AML-193 (cell line): ENCODE measurements at places on chromosomes 5 and 9.

DNA sequence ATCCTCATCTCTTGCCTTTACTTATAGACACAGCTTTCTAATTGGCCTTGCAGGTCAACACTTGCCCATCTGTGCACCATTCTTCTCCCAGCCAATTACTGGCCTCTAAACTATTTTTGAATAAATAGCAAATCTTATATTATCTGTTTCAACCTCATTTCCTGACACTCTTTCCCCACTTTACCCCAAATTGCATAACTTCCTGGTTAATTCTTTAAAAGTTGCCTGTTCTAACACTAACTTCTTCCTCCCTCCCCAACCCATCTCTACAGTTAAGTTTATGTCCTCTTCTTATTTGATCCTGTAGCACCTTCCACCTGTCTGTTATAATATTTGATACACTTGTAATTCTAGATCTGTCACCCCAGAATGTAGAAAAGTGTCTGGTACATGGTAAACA lies 372.1 kb downstream of the PDE4D start:
- DNase-seq, result peak; percentile 83

DNA sequence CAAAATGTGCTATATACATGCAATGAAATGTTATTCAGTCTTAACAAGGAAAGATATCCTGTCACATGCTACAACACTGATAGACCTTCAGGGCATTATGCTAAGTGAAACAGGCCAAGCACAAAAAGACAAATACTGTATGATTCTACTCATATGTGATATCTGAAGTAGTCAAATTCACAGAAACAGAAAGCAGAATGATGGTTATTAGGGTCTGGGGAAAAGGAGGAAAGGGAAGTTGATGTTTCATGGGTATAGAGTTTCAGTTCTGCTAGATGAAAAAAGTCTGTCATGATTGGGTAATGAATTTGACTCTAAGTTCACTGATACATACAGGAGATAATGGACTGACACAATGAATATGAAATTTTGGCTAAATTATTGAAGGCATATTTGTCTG lies 11.2 kb upstream of the RIC1 start:
- peak; percentile 34 for DNase-seq

DNA sequence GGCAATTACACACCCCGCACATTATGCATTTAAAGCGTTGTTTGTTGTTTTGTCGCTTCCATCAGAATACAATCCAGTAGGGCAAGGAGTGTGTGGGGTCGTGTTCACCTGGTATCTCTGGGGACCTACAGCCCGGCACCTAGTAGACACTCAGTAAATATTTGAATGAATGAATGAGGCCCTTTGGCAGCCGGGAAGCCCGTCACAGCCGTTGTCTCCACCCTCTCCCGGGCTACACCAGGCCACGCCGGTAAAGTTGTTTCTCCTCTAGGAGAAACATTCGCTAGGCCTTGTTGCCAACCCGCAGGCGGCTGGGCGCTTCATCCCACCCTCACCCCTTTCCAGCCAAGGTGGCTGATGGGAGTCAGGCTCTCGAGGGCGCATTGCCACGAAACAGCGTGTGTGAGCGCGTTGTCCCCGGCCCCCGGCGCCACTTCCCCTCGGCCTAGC lies 876 bp upstream of the JAK2 start:
- no peak for DNase-seq

DNA sequence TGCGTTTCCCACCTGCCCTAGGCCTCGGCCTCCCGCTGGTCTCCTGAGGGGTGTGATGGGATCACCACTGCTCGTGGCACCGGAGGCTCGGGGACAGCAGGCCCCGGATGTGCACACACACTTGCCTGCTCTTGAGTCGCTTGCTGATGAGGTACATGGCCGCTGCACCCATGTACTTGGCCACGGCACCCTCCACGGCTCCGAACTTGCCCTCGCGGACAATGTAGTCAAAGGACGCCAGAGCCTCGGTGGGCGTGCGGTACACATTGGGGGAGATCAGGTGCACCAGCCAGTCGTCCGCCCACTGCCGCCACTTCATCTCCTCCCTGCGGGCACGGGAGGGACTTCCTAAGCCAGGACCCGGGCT lies 4.7 kb downstream of the PTGES2 start:
- no peak for DNase-seq

DNA sequence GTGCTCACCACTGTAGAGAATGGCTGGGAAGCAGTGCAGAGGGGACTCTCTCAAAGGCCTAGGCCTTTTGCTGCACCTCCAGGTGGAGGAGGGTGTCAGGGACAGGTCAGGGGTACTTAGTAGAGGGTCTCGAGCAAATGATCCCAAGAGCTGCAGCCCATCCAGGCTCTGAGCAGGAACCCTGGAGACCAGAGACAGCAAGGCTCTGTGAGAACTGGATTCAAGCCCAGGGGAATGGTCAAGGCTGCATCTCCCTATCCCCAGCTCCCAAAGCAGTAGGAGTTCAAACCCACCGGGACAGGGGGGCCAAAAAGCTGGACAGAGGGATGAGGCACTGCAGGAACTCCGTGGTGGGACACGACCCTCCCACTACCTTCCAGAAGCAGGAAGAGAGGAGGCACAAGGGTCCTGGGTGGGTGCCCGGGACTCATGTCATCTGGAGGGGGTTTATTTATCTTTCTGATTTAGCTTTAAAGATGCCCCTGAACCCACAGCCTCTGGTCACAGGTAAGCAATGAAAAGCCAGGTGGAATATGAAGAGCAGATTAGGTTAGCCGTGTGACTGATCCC lies 124.8 kb downstream of the MVB12B start:
- DNase-seq, result no peak

DNA sequence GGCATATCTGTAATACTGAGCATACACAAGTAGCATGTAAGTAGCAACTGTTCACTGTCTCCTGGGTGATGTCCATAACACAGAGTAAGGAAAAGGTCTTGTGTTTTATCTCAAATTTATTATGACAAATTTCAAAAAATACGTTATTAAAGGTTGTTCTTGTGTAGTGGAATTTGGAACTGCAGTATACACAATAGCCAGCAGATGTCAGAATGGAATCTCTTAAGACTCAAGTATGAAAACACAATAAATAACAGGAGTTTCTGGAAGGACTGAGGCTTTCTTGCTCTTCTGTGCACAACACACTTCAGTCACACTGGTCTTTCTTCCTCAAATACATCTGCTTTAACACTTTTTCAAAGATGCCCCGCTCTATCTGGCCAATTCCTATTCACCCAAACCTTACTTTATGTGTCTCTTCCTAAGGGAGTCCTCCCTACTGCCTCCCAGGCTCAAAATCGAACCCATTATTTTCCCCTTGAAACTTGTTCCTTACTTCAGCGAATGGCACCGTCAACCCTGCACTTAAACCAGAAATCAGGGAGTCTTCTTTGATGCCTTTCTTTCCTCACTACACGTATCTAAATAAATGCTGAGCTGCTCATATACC lies 6.5 kb upstream of the FBXO10 start:
- DNase-seq, result peak; percentile 57

GRCh38 chr5:40270274-40270845 lies 409.4 kb upstream of the PTGER4 start:
- no peak for DNase-seq

DNA sequence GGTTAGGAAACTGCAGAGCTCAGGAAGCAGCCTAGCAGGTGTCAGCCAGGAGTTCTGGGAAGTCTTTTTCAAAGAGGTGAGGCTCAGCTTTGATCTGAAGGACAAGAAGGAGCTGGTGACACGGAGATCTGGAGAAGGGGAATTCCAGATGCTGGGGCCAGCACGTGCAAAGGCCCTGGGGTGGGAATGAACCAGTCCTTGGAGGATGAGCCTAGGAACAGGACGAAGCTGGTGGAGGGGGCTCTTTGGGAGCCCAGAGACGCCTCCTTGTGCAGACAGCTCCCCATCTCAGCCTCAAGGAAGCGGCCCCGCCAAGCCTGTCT lies 15.2 kb upstream of the RNU6ATAC start:
- DNase-seq, result no peak

DNA sequence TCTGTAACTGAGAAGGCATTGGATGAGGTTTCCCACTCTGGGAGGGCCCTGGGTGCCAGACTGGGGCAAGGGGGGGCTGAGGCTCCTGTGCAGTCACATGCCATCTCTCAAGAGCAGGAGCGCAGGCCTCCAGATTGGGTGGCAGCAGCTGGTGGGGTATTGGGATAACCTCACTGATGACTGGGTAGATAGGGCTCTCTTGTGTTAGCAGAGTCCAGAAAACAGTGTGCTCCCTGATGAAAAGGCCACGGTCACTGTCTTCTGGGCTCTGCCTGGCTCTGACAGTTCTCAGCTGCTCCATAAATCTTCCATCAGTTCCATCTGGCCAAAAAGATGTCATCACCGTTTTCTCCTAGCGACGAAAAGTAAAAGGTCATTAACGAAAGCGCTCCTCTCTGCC lies 21.8 kb upstream of the NKX2-5 start:
- DNase-seq, result no peak

DNA sequence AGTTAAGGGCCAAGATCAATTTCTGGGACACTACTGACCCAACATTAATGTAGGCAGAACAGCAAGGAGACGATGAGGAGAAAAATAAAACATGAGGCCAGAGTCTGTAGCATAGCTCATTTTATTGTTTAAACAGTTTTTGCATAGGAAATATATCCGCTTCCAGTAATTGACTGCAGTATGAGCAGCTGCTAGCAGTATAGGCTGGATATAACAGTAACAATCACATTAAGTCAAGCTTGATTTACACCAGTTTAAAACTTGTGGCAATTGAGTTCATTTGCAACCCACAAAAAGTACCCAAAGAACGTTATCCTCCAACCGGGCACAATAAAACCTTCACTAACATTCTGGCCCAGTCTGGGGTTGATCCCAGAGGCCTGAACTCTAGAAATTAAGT lies 232.2 kb downstream of the NFIB start:
- no peak for DNase-seq

- no peak for DNase-seq
These were observed 597.8 kb downstream of the EFNA5 start for GRCh38 chr5:107072967-107073366.
